Stimulated activated CD4-positive, alpha-beta T cell treated with anti-CD3 and anti-CD28 coated beads, Interleukin-4, amount 100 ng/mL, for 4 hours (primary cell): ENCODE measurements at places on chromosomes 4 and X.
A peak's percentile ranks its signal among the peaks of the same experiment; 100 is the strongest.

DNA sequence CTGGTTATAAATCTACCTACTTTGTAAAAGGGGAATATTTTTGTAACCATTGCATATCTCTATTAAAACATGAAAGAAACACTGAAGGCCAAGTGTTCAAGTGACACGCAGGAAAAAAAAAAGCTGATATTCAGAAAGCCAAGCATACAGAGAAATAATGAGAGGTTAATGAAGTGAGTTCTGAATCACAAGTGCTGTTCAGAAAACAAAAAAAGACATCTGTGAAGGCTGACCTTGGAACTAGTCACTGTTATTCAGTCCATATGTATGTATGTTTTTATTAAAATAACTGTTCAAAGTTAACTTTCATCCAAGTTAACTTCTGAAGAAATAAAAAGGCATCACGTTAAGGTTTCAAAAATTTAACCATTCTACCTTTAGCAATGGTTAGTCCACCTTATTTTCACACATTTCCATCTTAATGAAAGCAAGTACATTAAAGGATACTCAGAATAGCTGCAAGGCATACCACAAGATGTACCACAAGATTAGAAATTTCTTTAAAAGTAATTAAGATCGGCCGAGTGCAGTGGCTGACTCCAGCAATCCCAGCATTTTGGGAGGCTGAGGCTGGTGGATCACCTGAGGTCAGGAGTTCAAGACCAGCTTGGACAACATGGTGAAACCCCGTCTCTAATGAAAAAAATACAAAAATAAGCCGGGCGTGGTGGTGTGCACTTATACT lies 31.4 kb downstream of the SH3RF1 start:
- no peak for DNase-seq

- DNase-seq, result no peak
Observed at GRCh38 chr4:8277356-8278008, 7.9 kb downstream of the HTRA3 start.

DNA sequence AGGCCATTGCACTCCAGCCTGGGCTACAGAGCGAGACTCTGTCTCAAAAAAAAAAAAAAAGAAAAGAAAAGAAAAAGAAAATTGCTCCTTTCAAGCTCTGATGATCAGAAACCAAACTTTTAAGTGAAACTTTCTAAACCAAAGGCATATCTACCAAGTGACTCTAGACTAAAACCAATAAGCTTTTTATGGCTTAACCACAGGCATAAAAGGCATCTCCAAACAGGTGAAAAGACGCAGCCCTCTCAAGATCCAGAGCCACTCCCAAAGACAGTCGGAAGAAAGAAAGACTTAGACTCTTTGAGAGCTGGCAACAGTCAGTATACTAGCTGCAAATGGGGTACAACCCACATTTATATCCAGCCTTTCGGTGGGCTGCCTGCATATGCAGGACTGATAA lies 117.1 kb upstream of the AP1S2 start:
- DNase-seq, result no peak

DNA sequence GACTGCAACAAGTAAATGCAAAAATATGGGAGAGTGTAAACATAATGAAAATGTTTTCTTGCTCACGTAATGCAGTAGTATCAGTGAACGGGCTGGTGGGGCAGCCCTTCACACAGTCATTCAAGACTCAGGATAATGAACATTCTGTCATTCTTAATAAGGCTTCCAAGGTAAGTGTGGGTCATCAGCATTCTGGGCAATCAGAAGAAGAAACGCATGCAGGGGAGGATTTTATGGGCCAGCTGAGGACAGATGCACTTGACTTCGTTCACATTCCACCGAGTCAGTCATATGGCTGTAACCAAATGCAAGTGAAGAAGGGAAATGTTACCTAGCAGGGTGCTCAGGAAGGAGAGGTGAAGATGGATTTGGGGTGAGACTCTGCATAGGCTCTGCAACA lies 68.0 kb upstream of the MAP9 start:
- DNase-seq, result no peak

GRCh38 chr4:186032259-186032658 lies 36.7 kb upstream of the TLR3 start:
- DNase-seq, result no peak

DNA sequence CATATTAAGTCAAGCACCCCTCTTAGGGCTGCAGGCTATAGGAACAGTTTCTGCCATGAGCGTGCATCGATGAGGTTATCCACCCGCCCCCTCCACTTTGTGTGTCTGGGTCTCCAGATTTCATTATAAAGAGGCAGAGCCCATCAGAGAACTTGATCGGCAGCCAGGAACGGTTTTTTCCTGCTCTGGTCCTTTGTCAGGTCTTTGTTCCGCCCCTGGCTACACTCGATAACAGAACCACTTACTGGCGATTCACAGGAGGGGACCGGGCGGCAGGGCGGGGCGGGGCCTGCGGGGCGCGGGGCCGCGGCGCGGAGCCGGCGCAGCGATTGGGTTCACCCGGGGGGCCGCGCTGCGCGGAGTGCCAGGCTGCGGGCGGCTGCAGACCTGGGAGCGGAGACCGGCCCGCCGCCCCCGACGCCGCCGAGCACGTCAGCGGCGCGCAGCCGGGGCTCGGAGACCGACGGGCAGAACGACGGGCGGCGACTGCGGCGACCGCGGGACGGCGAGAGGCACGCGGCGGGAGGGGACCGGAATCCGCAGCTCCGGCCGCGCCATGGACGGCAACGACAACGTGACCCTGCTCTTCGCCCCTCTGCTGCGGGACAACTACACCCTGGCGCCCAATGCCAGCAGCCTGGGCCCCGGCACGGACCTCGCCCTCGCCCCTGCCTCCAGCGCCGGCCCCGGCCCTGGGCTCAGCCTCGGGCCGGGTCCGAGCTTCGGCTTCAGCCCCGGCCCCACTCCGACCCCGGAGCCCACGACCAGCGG lies at the start of gene SLC10A4:
SLC10A4 (plus strand) TSS at position 338 of the 771 bp plus-strand sequence; CDS start at position 557, 219 bp downstream.
- no peak for DNase-seq

DNA sequence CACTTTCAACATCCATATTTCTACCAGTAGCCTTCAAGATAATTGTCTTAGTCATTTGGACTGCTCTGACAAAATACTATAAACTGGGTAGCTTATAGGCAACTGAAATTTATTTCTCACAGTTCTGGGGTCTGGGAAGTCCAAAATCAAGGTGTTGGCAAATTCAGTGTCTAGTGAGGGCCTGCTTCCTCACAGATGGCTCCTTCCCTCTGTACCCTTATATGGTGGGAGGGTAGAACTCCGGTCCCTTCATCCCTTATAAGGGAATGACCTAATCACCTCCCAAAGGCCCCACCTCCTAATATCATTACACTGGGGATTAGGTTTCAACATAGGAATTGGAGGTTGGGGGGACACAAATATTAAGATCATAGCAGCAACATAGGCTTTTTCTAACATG lies 7.4 kb upstream of the TBC1D25 start:
- no peak for DNase-seq

DNA sequence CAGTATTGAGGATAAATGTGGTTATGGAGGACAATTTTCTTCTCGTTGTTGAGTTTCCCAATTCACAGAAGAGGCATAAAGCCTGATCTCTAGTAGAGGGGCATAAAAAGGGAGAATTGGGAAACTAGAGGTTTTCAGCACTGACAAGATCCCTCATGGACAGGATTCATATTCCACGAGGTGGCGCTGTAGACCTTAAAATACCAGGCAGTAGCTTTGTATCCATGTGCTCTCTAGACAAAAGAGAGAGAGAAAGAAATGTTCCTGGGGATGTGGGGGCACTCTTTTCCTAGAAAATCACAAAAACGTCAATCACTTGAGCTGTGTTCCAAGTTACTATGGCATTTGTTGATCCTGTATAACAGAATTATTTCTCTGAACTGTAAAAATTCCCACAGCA lies 128.3 kb downstream of the MAGEE1 start:
- peak; percentile 1 for DNase-seq

DNA sequence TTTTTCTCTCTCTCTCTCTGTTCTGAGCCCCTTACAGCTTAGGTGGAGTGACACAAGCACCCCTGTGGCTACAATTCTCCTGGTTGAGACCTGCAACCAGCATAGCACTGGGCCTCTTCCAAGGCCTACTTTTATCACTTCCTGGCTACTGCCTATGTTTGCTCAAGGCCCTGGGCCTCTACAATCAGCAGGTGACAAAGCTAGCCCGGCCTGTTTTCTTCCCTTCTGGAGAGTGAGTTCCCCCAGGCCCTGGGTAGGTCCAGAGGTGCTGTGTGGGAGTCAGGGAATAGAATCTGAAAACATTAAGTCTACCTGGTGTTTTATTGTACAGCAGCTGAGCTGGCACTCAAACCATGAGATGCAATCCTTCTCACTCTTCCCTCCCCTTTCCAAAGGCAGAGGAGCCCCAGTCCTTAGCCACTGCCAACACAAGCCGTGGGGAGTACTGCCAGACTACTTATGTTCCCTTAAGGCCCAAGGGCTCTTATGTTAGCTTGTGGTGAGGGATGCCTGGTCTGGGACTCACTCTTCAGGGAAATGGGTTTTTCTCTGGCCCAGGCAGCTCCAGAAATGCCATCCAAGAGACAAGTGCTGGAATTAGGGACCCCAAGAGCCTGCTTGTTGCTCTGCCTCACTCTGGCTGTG lies 23.8 kb upstream of the MAGEC3 start:
- DNase-seq, result no peak

GRCh38 chr4:92101737-92102172 lies 202.0 kb upstream of the GRID2 start:
- no peak for DNase-seq

- DNase-seq, result no peak
Observed at GRCh38 chr4:147456706-147457105, 24.2 kb upstream of the EDNRA start.

- DNase-seq, result no peak
Observed at GRCh38 chrX:24498975-24499374, 33.9 kb downstream of the PDK3 start.

DNA sequence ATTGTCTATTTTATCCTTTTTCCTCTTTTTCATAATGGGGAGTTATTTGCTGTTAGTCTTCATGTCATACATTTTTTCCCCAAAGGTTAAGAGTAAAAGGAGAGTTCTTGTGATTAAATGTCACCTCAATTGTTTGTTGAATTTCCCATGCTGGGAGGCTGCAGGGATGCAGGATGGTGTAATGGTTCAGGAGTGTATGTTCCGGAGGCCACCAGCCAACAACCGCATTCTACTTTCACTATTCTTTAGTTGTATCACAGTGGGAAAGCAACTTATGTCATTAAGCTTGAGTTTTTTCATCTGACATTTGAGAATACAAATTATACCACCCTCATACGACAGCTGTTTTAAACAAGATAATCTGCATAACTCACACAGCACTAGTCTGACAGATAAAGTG lies 15.4 kb downstream of the AFP start:
- DNase-seq, result no peak

GRCh38 chrX:68761086-68761485 lies 67.7 kb upstream of the EFNB1 start:
- DNase-seq, result no peak
